ENCODE measurements at places on chromosomes 4 and X.

DNA sequence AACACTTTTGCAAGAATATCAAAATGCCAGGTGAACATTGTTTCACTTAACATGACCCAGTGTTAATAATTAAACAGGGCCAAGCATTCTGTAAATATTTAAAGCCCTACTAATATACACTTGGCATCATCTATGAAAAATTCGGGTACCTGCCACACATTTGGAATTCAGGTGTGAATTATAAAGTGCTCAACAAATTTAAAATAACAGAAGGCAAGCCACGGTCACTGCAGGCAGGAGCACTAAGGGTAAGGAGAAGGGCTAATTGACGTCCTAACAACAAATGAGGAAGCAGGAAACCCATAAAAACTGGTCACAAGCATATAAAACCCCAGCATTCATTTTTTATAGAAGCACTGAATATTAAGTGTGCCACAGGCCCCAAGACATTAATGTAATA lies 43.8 kb upstream of the CPEB2 start:
- no peak for DNase-seq

DNA sequence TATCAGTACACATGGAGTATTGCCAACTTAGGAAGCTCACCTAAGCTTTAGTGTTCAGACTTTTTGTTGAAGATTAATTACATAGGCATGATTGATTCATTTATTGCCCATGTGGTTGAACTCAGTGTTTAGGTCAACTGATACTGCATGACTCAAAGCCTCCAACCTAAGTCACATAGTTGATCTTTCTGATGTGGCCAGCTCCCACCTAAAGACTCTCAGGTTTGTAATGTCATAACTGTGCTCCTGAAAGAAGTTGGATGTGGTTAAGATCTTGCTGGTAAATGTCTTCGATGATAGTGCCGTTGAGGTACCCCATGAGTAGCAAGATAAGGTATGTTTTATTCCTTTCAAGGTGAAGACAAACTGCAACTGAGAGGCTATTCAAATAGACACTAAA lies 192.5 kb downstream of the EDA start:
- DNase-seq = no peak

DNA sequence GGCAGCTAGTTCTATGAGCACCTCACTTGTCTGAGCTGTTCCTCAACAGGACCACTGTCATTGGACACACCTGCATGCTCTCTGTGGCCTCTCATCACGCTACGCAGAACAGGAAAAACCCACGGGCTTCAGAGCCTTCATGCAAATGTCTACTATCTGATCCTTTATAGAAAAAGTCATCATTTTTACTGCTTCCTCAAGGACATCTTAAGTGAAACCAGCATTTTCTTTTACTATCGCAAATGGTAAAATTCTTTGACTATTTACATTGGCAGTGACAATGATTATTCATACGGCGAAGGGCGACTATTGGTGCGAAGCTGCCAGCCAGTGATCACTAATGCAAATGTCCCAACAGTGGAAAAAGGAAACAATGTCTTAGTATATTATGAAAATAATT lies 147.0 kb downstream of the AFAP1 start:
- no peak for DNase-seq

DNA sequence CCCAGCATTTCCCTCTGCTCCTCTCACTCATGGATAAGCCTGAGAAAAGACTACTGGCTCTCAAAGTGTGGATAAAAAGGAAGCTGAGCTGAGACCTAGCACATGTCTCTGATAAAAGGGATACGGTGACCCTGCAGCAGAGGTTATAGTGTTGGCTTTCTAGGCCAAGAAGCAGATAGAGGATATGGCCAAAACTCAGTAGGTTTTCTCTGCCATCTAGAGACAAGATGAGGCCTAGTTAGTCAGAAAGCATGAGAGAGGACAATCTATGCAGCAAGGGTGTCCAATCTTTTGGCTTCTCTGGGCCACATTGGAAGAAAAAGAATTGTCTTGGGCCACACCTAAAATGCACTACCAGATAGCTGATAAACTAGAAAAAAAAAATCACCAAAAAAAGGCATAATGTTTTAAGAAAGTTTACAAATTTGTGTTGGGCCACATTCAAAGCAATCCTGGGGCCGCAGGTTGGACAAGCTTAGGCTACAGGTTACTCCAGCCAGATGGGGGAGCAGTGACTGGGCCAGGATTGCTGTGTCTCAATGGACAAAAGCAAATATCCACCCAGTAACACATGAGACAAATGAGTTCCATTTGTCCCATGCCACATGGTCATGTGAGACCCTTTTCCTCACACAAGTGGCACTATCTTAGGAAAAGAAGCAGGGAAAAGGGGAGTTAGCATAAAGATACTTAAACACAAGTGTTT lies 411.4 kb downstream of the INPP4B start:
- DNase-seq = no peak

GRCh38 chr4:74320559-74321118 lies 12.4 kb downstream of the EPGN start:
- no peak for DNase-seq

GRCh38 chr4:185529413-185529812 lies 5.9 kb downstream of the PDLIM3 start:
- DNase-seq = no peak

- DNase-seq = no peak
These were observed 127.4 kb upstream of the ENPP6 start for GRCh38 chr4:184344899-184345572.

- DNase-seq = no peak
These were observed 64.3 kb upstream of the CCDC160 start for GRCh38 chrX:134172588-134173259.

DNA sequence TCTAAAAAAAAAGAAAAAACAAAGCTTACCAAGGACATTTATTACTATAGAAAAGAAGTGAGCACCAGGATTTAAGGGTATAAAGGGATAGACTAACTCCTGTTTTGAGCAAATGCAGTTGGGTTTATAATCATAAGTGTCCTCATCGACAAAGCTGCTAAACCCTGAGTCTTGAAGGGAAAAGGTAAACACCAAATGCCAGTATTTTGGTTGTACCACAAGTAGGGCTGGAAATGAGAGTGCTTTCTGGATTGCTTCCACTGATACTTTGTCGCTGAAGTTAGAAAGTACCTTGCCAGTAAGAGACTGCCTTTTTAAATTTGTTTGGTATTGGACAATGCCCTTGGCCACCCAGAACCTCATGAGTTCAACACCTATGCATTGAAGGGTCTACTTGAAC lies 53.7 kb downstream of the WDFY3 start:
- no peak for DNase-seq
